Anterior cingulate cortex (tissue), 58 donors: ENCODE measurements at places on chromosomes 2 and 18.

- DNase-seq = no peak
These were observed 75.4 kb upstream of the MAP2 start for GRCh38 chr2:209348433-209348832.

- DNase-seq = no peak
These were observed 20.4 kb downstream of the MBP start for GRCh38 chr18:77111951-77112746.

DNA sequence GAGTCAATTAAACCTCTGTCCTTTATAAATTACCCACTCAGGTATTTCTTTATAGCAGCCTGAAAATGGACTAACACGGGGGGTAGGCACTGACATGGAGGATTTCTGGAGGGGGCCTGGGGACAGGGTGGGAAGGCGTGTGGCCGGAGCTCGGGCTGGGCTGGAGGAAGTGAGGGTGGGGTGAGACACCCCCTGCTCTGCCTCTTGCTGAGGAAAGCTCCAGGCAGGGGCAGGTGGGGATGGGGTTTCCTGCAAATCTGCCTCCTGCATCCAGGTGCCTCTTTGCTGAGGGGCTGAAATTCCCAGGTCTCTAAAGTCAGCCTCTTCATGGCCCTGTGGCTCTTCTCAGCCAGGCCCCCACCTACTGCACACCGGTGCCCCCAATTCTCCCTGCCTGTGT is 25.7 kb upstream of the OTOS start:
- DNase-seq = no peak

DNA sequence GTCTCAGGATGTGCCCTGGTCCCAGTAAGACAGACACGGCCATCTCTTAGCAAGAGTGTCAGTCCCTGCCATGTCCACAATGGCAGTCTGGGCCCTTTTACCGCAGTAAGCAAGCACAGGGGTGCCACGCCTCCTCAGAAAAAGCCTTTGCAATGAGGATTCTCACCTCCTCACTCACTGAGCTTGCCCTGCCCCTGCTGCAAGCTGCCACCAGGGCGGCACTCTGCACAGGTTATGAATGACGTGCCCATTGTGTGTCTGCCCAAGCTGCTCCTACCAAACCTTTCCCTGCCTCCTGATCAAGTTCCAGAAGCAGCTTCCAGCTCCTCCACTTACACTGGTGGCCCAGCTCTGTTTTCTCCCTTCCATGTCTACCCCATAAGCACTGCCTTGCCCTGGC is 23.3 kb downstream of the ERCC3 start:
- DNase-seq = no peak

GRCh38 chr2:177606636-177607035 is 214.1 kb downstream of the AGPS start:
- DNase-seq = no peak

GRCh38 chr18:5630057-5630899 is 86.5 kb upstream of the EPB41L3 start:
- DNase-seq = peak; percentile 40

DNA sequence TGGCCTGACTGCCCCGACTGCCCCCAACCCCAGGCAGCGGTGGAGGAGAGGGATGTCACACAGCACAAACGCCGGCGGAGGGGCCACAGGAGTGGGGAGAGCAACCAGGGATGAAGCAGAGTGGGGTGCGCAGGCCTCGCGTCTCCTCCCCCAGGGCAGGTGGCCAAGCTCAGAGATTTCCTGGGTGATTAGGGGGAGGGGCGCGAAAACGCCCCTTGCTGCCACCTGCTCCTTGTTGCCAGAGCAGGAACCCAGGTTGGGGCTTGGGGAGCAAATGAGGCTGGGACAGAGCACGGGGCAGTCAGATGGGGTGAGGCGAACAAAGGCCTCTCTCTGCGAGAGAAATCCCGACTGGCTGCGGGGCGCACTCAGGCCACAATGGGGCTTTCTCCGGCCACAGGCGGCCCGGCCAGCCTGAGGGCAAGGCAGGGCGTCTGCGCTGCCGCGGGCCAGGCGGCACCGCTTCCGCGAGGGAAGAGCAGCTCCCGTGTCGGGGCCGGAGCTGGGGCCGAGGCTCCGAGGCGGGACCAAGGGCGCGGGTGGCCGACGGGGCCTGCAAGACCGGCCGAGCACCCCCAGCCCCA is 11.5 kb downstream of the TEX44 start:
- DNase-seq = peak; percentile 75

- no peak for DNase-seq
These were observed 292.5 kb upstream of the HDAC4 start for GRCh38 chr2:239693330-239693729.

- no peak for DNase-seq
These were observed 63.2 kb upstream of the NPAS2 start for GRCh38 chr2:100756704-100757103.

- DNase-seq = no peak
These were observed 312.4 kb upstream of the MC4R start for GRCh38 chr18:60684843-60685513.

- no peak for DNase-seq
These were observed 156.7 kb upstream of the SALL3 start for GRCh38 chr18:78822949-78823285.

DNA sequence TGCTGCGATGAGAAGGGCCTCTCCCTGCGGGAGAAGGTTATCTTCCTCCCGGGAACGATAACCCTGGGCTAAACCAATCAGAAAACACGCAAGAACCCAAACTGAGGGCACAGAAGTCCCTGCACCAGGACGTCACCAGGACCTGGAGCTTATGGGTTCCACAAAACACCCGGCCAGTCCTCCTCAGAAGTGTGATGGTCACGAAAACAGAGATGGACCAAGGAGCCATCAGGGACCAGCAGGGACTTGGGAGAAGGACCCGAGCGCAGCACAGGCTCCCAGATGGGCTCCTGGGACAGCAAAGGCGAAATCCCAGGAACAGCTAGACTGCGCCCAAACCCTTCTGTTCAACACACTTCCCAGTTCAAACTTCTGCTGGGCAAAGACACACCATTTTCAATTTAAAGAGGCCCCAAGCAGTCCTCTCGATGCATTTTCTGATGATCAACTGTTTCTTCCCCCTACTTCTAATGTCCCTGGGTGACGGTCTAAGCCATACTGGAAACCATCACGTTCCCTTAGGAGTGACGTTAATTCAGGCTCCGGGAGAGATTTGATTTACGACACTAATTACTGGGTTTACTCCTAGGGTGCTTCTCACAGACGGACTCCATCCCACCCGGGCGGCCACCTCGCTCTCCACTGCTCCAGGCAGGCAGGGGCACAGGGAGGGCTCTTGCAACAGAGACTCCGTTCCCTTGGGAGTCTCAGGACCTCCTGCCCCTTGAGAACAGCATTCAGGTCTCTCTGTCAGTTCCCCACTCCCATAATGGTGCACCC is 29.2 kb downstream of the ZNF516 start:
- DNase-seq = no peak

DNA sequence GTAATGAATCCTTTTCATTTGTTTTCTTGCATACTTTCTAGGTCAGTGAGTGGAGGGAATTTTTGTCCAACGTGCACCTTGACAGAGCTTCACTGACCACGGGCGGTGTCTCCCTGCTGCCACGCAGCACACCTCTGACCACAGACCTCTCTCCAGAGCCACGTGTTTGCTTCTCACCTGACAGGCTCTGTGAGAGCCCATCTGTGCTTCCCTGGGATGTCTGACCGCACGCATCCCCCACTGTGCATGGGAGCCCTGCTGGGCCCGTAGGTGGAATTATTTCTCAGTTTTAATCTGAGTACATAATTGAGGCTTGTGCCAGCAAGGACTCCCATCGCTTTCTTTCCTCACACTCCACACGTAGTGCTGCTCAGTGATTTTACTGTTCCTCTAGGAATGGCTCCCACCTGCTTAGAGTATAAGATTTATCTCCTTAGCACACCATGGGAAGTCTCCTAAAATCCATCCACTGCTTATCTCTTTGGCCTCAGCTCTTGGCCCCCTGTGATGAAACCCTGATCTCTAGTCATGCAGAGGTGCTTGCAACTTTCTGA is 482.6 kb downstream of the TSN start:
- DNase-seq = no peak

DNA sequence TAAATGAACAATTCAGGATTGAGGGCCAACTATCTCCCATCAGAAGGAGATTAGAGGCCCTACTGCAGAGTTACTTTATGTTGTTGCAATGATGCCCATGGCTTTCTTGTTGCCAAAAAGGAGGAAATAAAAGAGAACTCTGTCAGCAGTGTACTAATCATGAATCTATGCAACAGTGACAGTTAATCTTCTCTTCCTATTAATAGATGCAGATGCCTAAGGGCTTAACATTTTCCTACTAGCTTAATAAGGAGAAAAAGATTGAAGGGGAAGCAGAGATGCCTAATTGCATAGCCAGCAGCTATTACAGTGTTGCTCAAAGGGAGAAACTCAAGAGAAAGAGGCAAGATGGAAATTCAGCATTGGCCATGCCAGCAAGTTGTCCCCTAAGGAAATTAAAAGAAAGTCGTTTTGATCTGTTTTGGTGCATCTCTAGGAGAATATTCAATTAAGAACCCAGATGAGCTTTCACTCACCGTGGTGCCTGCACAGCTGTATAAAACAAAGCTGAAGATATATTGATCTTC is 107.1 kb upstream of the KCNJ3 start:
- no peak for DNase-seq

DNA sequence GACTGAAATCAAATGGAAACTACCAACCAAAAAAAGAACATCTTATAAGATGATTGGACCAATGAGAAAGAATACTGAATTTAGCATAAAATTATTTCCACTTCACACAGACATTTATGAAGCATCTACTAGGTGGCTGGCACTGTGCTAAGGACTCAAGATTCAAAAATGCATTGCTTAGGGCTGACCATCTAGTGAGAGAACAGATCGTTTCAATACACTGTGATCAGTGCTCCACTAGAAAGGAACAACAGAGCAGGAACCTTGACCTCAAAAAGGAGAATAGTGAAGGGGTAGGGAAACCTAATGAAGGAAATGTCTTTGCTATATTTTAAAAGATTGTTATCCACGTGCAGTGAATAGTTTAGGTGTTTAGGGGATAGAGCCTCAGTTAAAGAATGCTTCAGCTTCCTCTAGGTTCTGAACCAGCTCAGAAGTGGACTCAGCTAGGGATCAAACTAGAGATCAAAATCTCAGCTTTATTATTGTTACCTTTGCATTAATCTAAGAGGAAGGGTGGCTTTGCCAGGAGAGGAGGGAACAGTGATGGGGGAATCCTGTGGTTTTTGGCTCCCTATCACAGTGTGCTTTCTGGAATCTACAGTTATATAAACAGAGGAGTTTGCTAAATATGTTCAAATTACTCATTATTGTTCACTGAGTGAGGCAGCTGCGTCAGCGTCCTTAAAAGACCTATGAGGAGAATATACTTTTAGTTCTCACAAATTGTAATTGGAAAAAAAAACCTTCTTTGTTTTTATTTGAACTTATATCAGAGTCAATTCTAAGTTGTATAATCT is 16.2 kb upstream of the BBS5 start:
- DNase-seq = no peak

DNA sequence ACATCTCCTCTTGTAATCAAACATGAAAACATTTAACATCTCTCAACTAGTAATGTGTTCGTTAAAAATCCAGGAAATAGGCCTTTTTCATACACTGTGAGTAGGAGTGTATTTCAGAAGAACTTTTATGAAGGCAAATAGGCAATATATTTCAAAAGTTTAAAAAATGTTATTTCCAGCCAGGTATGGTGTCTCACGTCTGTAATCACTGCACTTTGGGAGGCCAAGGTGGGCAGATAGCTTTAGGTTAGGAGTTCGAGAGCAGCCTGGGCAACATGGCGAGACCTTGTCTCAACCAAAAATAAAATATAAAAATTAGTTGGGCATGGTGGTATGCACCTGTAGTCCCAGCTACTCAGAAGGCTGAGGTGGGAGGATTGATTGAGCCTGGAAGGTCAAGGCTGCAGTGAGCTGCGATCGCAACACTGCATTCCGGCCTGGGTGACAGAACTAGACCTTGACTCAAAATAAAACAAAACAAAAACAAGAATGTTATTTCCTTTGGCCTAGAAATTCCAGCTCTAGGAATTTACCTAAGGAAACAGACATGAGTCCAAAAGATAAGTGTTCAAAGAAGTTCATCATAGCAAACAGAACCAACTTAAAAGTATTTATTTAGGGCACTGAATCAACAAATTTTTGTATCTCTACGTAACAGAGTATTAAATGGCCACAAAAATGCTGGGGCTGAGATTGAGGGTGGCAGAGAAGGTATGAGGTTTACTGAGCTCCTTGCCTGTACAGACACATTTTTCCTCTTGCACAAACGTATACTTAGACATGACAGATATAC is 14.9 kb downstream of the RBKS start:
- DNase-seq = no peak

DNA sequence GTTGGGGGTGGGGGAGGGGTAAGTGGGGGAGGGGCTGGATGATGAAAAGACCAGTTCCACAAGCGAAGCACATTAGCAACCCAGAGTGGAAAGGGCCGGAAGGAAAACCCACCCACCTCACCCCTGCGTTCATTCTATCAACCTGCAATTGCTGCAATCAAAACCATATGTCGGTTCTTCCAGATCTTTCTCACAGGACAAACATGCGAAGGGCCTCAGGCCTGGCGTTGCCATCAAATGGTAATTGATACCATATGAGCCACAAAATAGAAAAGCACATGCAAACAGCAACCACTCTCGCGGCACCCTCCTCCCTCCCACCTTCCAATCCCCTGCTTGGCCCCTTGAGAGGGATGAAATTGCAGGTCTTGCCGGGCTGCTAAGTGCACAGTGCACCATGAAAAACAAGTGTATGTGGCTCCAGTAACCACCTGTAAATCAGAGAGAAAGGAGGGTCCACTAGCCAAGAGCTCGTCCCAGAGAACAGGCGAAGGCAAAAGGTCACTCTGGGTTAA is 287.5 kb downstream of the TCF4 start:
- no peak for DNase-seq

DNA sequence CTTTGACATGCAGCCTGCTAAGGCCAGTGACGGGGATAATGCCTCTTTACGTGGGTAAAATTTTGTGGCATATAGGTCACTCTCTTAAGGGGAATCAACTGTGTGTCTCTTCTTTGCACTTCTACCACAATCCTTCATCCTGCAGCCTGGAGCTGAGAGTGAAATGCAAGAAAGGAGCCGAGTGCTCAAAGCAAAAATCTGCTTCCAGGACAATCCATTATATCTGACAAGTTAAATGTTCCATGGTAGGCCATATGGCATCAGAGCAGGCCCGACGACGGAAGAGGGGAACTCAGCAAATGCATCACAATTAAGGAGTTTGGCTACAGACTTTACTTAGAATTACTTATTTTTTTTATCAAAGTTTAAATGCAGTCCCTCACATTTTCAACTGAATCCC is 171.2 kb downstream of the TCF4 start:
- DNase-seq = no peak

DNA sequence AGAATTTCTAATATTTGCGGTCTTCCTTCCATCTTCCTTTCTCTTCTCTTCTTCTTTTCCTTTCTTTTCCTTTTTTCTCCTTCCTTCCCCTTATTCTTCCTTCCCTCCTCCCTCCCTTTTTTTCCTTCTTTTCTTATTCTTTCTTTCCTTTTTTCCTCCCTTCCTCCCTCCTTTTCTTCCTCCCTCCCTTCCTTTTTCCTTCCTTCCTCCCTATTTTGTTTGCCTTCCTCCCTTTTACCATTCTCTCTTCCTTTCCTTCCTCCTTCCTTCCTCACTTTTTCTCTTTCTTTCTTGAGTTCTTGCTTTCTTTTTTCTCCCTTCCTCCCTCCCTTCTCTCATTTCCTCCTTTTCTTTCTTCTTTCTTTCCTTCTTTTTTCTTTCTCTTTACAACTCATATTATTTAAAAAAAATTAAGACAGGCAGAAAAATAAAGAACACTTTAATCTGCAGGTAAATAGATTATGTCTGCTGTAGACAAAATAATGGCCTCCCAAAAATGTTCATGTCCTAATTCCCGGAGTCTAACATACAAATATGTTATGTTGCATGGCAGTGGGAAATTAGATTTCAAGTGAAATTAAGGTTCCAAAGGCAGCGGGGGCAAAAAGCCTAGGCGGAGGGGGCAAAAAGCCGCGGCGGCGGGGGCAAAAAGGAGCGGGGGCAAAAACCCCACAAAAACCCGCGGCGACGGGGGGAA is 152.4 kb downstream of the ANKRD30BL start:
- no peak for DNase-seq
